ENCODE measurements at places on chromosomes 2 and 18.
A peak's percentile ranks its signal among the peaks of the same experiment; 100 is the strongest.

DNA sequence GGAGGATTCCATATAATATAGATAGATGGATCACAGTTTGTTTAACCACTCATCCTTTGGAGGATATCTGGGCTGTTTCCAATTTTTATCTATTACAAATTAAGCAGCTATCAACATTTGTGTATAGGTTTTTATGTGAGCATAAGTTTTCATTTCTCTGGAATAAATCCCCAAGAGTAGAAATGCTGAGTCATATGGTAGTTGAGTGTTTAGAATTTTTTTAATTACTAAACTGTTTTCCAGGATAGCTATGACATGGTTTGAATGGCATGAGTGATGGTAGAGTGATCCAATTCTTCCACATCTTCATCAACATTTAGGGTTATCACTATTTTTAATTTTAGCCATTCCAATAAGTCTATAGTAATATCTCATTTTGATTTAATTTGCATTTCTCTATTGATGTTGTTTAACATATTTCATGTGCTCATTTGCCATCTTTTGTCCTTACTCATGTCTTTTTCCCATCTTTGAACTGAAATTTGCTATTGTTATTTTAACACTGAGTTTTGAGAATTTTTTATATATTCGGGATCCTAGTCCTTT, 31.4 kb downstream of the ABCB11 start:
- no peak for DNase-seq

DNA sequence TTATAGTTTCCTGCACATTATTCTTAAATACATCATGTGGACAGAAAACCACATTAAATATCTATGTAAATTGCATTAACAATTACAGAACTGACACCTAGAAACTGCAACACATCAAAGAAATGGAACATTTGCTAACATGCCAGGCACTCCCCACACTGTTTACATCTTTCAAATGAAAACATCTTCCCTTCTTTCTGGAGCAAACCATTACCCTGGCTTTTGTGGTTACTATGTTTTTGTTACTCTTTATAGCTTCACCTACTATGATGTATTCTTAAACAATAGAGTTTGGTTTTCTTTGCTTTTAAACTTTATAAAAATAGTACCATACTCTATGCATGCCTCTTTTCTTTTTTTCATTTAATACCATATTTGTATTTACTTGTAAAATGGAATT, 1894.5 kb upstream of the CELF4 start:
- DNase-seq, result no peak

GRCh38 chr2:219542931-219543595, 546 bp downstream of the CHPF start:
- DNase-seq, result peak; percentile 46

- DNase-seq, result no peak
These were observed 67.5 kb upstream of the RGPD5 start for GRCh38 chr2:109726379-109727270.

- DNase-seq, result no peak
These were observed 104.7 kb upstream of the UBXN4 start for GRCh38 chr2:135636982-135637381.

- DNase-seq, result no peak
These were observed 47.4 kb upstream of the TCF4 start for GRCh38 chr18:55635439-55635838.

- DNase-seq, result no peak
These were observed 16.8 kb downstream of the HDLBP start for GRCh38 chr2:241298673-241299072.

DNA sequence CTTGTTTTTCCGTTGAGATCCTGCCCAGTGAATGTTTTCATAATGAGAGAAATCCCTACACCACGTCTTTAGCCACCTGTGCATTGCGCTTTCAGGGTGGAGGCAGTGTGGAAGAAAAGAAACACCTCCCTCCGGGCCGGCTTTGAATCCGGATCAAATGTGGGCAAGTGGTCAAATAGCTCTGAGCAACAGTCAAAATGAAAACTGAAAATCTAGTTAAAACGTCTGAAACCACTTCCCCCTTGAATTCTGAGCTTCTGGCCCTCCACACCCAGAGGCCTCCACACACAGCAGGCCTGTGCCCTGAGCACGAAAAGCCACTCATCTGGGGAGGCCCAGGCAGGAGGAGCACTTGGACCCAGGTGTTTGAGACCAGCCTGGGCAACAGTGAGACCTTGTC, 263.6 kb upstream of the SALL3 start:
- no peak for DNase-seq

GRCh38 chr2:205627085-205627484, 55.2 kb upstream of the NRP2 start:
- no peak for DNase-seq

- DNase-seq, result no peak
These were observed 132.2 kb downstream of the TDRD15 start for GRCh38 chr2:21256006-21256405.

DNA sequence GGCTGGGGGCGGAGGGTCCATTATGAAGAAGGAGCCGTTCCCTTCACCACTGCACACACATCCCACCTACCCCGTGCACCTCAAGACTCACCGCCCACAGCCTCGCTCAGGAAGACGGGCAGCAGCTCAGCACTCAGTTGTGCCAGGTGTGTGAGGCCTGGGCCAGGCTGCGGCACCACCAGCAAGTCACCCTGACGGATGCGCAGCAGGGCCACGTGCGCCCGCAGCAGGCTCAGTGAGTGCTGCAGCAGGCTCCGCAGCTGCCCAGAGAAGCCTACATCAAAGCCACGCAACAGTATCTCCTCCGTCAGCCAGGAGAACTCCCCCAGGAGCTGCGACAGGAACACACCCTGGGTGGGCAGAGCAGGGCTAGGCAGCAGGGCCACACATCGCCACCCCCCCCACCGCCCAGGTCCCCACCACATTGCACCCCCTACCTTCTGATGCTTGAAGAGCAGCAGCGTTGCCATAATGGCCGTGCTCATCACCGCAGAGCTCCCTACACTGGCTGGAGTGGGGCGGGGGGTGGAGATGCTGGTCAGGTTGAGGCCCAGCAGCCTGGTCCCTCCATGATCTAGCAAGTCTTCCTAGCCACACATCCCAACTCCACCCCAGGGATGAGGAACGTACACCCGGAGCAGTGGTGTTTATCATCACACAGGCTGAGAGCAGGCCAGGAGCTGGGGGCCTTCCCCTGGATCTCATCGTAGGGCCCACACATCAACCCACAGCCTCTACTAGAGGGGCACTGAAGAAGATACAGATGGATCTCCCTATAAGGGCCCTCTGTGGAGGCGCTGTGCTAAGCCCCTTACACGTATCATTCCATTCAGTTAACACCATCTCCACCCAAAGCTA, 10.2 kb downstream of the GPAT2 start:
- no peak for DNase-seq

DNA sequence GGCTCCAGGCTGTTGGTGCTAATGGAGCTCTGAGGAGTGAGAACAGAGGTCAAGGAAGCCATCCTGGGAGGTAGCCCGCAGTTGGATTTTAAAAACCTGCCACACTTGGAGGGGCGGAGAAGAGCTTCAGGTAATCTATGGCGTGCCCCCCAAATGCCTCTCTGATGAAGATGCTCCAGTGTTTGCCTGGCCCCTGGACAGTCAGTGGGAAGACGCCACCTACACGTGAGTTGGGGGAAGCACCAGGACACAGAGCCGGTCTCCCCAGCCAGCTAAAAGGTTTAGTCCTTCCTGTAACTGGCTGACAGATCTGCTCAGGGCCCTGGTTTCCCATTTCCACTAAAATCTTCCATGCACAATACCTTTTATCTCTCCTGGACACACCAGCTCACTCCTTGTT, 225.0 kb downstream of the TTC32 start:
- no peak for DNase-seq

GRCh38 chr2:120879431-120880295, 144.0 kb downstream of the GLI2 start:
- no peak for DNase-seq

- DNase-seq, result no peak
These were observed 927.8 kb downstream of the SUCLG1 start for GRCh38 chr2:83531206-83531826.

GRCh38 chr18:49214706-49215105, 245.7 kb downstream of the DYM start:
- no peak for DNase-seq

- DNase-seq, result peak; percentile 35
These were observed 177.1 kb downstream of the FAM210A start for GRCh38 chr18:13548966-13549879.

- no peak for DNase-seq
These were observed 7.1 kb upstream of the AGFG1 start for GRCh38 chr2:227464851-227465250.

DNA sequence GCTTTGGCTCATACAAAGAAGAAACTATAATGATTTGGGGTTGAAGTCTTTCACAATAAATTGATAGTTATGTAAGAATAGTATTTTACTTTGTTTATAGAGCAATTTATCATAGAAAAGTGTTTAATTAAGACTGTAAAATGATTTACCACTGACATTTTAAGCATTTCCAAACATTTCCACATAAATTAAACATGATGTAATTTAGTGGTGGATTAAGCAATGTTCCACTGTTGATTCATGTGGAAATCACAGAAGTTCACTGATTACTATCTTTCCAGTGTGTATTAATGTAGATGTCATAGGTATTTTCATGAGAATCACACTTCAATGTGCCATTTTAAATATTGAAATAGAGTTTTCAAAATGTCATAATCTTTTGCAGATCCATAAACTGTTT, 40.1 kb upstream of the GRB14 start:
- no peak for DNase-seq

GRCh38 chr2:60555783-60556139, 2.3 kb upstream of the BCL11A start:
- DNase-seq, result no peak

DNA sequence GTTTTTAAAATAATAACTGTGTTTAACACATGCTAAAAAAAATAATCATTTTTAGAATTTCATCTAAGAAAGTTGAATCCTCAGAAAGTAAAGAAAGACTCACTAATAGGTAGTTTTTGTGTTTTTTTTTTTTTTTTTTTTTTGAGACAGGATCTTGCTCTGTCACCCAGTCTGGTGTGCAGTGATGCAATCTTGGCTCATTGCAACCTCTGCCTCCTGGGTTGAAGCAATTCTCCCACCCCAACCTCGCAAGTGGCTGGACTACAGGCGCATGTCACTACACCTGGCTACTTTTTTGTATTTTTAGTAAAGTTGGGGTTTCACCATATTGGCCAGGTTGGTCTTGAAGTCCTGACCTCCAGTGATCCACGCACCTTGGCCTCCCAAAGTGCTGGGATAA, 7.1 kb downstream of the CKAP2L start:
- no peak for DNase-seq

DNA sequence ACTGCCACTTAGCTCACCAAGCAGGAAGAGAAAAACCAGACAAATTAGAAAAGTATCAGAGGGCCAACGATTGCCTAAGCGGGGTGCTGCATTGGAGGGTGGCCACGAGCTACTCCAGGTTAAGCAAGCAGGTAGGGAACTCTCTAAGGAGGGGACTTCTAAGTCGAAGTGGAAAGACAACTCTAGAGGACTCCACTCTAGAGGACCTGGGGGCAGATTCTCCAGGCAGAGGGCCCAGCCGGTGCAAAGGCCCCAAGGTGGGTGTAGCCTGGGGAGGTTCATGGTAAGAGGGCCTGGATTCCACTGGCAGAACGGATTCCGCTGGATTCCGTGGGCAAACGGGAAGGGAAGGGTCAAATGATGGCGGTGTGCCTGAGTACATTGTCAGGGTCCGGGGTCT, 12.7 kb downstream of the FBLN7 start:
- no peak for DNase-seq

- no peak for DNase-seq
These were observed 74.7 kb downstream of the HNRNPLL start for GRCh38 chr2:38528008-38528442.

GRCh38 chr2:63257473-63257872, 206.8 kb downstream of the OTX1 start:
- DNase-seq, result no peak

- DNase-seq, result no peak
These were observed 24.0 kb downstream of the GAREM2 start for GRCh38 chr2:26196683-26197418.

- no peak for DNase-seq
These were observed 245.9 kb downstream of the TFCP2L1 start for GRCh38 chr2:121038891-121039616.

DNA sequence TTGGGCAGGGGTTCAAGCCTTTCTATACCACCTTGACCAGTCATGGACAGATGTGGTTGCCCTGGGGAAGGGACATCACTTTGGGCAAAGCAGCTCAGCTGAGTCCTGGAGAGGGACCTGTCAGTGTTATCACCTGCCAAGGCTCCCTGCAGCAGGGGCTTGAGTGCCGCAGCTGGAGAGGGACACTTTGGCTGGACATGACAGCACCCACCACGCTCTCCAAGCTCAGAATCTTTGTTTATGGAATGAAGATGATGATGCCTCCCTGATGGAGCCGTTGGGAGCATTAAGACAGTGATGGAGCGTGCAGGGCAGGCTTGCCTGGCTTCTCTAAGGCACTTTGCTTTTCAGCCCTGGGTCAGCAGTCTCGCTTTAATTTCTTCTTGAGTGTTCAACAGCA, 4.3 kb upstream of the TFCP2L1 start:
- DNase-seq, result no peak
